ENCODE measurements at places on chromosomes 7 and 10.

- DNase-seq = no peak
Measured at GRCh38 chr10:18273039-18273438, 132.8 kb downstream of the CACNB2 start.

GRCh38 chr10:122845783-122846332, at the start of gene CUZD1:
Gene CUZD1 (minus strand): TSS chr10:122845857. CDS start chr10:122845843, 14 bp downstream.
- DNase-seq = no peak

DNA sequence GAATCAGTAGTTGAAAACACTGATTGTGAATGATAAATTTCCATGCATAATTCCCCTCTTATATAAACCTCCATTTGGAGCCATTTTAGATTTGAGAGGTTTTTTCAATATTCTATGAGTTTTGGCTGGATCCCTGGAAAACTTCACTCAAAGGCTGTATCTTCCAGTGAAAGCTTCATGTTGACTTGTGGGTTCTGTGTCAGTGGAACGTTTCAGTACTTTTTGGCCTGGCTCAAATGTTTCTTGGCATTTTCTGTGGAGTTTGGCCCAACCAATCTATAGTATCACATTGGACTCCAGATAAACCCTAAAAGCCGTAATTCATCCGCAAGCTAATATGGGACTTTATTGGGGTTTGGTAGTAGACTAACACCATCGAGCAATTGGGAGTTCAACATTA, 172.6 kb upstream of the PRPS1L1 start:
- no peak for DNase-seq

DNA sequence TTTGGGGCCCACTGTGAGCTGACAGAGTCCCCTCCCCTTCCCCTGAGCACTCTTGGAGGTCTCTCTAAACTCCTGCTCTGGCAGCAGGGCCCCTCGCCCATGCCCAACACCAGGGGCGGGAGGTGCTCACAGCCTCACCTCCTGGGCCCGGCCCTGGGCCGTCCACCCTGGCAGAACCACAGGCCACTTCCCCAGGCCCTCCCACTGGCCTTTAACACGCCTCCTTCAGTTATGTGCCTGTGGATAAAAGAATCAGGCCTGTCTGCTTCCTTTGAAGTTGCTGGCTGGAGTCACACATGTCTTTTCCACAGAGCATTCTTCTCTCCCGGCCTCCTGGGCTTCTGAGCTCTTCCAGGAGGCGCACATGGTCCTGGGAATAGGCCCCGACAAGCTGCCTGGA, 10.2 kb downstream of the MYL10 start:
- DNase-seq = no peak

DNA sequence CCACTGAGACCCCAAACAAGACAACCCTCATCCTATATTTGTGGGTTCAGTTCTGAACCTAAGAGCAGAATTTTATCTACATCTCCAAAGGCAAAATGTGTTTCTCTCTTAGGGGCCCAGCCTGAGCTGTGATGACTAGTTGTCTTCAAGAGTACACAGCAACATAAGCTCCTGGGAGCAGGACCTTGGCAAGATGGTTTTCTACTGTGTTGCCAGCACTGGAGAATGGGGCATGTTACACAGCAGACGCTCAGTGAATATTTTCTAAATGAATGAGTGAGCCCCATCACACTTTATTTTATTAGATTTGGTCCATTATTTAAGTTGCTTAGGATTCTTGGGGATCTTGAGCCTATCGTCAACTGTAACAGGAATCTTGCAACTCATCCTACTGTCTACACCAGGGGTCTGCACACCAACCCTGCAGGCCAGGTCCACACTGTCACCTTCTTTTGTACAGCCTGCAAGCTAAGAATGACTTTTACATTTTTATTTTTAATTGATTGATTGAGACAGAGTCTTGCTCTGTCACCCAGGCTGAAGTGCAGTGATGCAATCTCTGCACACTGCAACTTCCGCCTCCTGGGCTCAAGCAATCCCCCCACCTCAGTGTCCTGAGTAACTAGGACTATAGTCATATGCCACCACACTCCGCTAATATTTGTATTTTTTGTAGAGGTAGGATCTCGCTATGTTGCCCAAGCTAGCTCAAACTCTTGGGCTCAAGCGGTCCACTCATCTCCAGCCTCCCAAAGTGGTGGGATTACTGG, 347.1 kb downstream of the FGFR2 start:
- DNase-seq = no peak

DNA sequence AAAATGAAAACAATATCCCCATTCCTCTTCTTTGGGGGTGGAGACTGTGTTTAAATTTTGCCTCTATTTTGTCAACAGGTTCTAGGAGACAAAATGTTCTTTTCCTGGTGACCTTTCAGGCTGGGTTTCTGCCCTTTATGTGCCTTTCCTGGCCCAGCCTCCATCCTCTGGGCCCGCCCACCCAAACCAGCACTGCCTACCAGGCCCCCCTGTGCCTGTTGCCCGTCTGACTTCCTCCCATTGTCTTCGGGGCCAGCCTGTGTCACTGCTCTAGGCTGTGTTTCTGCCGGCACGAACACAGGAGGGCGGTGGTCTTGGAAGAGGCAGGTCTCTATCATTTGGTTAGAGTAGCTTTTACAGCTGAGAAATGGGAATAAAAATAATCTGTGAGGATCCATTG, 13.9 kb downstream of the TSPAN14 start:
- peak; percentile 71 for DNase-seq

DNA sequence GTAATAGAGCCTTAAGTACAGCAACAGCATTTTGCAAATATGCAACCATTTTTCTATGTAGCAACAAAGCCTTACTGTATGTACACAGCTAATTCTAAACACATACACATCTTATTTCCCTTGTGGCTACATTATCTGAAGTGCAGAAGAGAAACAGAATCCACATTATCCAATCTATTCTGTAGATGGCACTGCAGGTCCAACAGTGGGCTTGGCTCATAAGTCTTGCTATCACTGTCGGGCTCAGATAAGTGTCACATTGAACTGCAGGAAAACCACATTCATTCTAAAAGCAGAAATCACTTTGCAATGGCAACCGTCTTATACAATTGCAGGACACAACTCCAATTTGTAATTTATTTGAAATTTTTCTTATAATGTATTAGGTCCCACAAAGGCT, 109.8 kb upstream of the NOBOX start:
- no peak for DNase-seq

DNA sequence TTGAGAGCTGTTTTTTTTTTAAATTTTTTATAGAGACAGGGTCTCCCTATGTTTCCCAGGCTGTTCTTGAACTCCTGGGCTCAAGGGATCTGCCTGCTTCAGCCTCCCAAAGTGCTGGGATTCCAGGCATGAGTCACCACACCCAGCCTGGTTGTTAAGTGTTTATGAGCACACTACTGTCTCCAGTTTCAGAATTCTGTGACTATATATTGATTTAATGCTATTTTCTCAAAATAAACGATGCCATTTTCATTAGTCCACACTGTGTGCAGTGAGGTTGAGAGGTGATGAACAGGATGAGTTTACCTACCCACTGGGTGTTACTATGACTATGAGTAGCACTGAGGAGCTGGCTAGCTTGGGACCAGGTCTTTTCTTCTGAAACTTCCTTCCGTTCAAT, 110.9 kb upstream of the FAM180A start:
- DNase-seq = no peak

GRCh38 chr10:110822035-110822711, 49.6 kb upstream of the PDCD4 start:
- DNase-seq = no peak

DNA sequence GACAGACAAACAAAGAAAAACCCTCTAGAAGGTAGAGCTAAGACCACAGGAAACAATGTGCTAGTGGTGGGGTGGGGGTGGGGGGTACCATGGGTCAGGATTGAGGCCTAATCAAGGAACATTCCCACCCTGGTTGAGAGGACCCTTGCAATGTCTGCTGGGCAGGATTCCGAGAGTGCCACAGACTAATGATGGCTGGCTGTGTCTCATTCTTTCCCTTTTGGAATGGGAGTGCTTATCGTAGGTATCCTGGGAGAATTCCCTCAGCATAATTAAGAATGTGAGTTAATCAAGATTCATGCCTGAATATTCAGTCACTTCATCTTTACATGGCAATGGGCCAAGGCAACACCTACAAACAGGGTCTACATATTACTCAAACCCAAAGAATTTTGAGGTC, 14.7 kb upstream of the MTPN start:
- no peak for DNase-seq

GRCh38 chr7:24340727-24341126, 56.7 kb downstream of the NPY start:
- no peak for DNase-seq
